ENCODE measurements at places on chromosomes 13 and 19. TPM values are rescaled to one million over a fixed set of nuclear protein-coding genes. Genes with fewer than 3 reads are reported as not detected.

MBNL2 gene
- total RNA-seq = 76.4 TPM

FCAR gene
- total RNA-seq = not detected

MICOS13 gene
- total RNA-seq = 81.3 TPM

ZNF429 gene
- total RNA-seq = 14.6 TPM

IFNL2 gene
- not detected for total RNA-seq

ATP8B3 gene
- total RNA-seq = 1.1 TPM

IRGC gene
- not detected for total RNA-seq

MIR17HG gene
- 1.6 TPM for total RNA-seq
